Stimulated activated CD8-positive, alpha-beta memory T cell treated with anti-CD3 and anti-CD28 coated beads, Interleukin-4, amount 100 ng/mL, for 1 hour (primary cell): ENCODE measurements at places on chromosomes 3 and 15.
A peak's percentile ranks its signal among the peaks of the same experiment; 100 is the strongest.

- DNase-seq: peak; percentile 38
Observed at GRCh38 chr3:25663869-25664811, 567 bp downstream of the TOP2B start.

DNA sequence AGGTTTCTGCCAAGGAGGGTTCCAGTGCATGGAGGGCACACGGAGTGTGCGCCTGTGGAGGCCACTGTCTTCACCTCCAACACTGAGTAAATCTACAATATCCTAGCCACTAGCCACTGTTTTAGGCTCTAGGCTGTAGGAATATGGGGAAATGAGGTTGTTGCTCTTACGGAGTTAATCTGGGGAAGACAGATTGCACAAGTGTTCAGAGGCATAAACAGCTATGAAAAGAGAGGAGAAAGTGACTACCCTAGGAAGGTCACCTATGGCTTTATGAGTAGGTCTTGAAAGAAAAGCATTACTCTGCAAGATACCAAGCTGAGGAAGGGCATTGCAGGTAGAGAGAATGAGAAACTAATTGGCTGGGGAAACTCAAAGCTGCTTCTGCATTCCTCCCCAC lies 85.7 kb downstream of the CYP19A1 start:
- no peak for DNase-seq

DNA sequence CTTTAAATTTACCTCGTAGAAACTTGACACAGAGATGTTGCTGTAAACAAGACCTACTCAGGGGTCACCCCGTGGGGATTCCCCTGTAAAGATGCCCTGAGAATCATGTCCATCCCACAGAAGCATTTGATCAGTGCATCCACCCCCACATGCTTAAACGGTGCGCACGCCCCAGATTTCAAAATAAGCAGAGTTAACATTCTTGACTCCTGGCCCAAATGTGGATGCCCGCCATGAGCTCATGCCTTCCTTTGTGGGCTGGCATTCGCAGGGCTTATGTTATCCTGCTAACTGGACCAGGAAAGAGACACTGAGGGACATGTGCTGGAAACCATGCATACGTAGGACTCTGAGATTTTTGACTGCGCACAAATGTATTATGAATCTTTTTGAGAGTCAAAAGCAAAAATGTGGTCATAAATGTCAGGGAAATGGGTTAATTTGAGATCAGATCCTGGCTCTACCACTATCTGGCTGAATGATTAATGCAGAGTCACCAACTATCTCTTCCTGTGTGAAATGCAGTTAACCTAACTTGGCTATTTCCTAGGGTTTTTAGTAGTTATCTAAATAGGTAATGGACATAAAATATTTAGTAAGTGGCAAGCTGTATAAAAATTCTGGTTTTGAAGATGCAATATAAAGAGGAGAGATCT lies 9.1 kb upstream of the TP63 start:
- DNase-seq: no peak

GRCh38 chr15:74873756-74874424 lies 725 bp upstream of the SCAMP2 start:
- DNase-seq: no peak

DNA sequence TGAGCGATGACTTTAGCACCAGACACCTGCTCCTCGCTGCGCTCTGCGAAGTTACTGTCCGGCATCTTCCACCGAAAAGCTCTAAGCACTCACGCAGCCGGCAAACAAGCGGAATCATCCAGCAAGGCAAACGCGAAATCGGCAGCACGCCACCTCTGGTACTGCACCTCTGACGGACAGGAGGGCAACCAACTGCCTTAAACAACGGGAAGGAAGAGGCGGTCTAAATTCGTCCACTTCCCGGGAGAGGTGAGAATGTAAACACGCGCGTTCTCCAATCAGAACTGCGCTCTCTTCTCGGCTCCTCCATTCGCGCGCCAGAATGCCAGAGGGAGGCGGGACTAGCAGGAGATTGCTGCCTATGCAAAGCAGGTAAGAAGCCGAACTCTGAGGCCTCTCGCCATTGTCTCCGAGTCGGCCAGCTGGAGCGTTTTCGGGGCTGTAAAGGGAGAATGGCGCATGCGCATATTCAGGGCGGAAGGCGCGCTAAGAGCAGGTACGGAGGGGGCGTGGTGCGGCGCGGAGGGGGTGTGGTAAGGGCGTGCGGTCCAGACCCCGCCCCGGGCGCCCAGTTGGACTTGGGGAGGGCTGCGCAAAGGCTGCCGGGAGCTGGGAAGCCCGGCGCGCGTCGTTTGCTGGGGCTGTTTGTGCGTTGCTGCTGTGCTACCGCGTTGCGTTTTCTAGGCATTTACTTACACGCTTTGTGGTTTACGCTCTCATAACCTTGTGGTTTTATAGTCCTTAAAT lies at the start of the genes BTD and HACL1:
Gene BTD (plus strand): TSS at position 347 of the 747 bp plus-strand sequence. CDS start 33,695 bp downstream, outside the sequence.
Gene HACL1 (minus strand): TSS at position 171 of the 747 bp plus-strand sequence. CDS start 106 bp downstream, at position 65.
- DNase-seq: peak; percentile 96

DNA sequence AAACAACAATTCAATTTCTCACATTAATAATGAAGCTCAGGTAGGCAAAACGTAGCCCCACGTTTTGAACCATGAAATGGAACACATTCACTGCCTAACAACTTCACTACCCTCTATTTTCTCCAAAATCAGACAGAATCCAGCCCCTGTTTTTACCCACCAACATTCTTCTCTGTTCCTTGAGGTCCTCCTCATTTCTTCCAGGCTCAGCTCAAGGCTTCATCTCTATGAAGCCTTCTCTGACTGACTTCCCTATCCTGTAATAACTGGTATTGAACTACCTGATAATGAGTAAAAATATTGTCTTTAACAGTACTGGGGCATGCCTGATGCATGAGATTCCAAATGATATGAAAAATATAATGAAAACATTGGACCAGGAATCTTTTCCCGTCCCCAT lies 2.2 kb downstream of the TFRC start:
- DNase-seq: no peak

- DNase-seq: no peak
Observed at GRCh38 chr3:25173606-25174005, 254.5 kb upstream of the RARB start.

DNA sequence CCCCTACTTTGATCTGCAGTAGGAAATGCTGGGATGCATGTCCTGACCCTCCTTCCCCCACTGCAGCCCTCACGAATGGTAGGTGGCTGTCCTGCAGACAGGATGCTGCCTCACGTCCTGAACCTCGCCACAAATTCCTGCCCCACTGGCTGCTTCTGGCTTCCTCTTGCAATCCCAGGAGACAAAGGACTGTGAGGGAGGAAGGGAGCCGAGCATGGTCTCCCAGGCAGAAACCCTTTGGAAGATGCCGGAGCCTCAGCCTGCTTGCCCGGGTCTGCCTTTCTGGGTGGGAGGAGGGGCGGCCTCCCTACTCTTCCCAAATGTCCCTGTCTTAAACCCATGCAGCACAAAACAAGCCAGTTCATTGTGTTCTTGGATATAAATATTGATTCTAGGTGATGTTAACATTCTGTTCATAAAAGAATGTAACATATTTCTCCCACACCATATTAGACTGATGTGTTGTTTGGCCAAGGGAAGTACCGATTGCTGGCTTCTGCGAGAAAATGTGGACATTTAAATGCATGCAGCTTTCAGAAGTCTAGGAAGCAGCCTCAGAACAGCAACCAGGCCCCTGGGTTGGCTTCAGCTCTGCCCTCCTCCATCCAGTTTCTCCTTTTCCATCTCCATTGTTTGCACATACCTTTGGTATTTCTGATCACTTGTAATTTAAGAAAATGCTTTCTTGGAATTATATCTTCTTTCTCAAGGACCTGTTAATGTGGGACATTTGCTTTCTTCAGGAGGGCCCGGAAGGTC lies 75.3 kb downstream of the HMG20A start:
- DNase-seq: no peak

- no peak for DNase-seq
Observed at GRCh38 chr3:146536681-146537080, 7.7 kb downstream of the PLSCR1 start.

DNA sequence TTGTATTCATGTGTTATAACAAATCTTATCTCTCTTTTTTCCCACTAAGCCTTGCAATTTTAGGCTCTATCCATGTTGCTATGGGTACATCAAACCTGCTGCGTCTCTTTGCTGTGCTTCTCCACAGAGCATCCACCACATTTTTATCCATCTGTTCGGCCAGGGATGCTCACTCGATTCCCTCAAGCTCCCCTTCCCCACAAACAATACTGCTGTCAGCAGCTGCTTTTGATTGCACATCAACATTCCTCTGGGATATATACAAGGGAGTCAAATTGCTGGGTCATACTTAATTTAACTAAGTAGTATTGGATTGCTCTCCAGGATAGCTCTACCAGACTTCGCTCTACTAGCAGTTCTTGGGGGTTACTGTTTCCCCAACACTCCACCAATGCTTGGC lies 36.8 kb downstream of the TMEM108 start:
- no peak for DNase-seq

- DNase-seq: no peak
Observed at GRCh38 chr3:18422972-18423371, 2.2 kb downstream of the SATB1 start.

GRCh38 chr3:40588406-40588805 lies 63.6 kb downstream of the ZNF621 start:
- no peak for DNase-seq

DNA sequence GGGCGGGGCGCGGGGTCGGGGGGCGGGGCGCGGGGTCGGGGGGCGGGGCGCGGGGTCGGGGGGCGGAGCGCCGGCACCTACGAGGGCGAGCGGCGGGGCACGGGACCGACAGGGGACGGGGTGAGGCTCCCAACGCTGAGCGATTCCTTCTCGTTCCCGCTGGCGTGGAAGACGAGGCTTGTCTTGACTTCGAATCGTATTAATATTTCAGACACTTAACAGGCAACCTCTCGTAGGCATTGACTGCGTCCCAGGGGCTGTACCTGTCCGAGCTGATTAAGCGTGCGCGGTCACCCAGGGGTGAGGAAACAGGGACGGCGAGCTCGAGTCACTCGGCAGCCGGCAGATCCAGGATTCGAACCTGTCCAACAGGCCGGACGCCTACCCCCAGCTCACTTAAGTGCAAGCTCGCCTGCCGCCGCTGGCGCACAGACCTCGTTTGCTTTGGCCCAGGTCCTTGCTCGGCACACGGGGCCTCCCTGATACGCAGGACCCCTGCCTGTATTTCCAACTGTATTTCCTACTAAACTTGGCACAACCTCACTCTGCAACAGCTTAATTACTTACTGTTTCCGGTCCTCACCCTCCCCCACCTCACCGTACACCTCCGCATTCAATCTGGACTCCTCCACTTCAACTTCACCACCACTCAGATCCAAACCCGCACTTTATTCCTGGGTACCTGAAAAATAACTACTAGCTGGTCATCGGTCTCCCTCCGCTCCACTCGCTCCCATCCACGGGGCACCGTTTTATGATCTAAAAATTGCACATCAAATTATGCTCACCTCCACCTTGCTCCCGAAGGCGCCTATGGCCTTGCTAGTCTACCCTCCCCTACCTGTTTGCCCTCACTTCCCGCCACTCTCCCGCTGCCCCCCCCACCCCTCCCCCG lies 722 bp upstream of the ZXDC start:
- no peak for DNase-seq

GRCh38 chr3:97970956-97971620 lies 1.1 kb downstream of the RIOX2 start:
- no peak for DNase-seq

GRCh38 chr3:181718987-181719911 lies 7.5 kb downstream of the SOX2 start:
- DNase-seq: no peak

DNA sequence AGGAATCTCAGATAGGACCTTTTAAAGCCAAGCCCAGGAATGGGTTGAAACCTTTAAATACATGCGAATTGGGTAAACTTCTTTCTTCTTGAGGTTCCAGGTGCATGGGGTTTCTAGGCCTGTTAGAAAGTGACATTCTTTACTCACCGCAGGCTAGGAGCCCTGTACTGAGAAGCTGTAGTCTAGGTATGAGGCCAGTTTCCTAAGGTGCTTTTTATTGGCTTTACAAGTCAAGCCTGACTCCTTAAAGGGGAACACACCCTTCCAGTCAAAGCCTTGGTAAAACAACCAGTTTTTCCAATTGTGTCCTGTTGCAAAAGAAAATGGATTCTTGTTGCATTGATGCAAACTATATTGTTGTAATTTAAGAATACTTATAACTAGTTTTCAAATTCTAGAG lies 76.1 kb upstream of the ATP11B start:
- DNase-seq: no peak

DNA sequence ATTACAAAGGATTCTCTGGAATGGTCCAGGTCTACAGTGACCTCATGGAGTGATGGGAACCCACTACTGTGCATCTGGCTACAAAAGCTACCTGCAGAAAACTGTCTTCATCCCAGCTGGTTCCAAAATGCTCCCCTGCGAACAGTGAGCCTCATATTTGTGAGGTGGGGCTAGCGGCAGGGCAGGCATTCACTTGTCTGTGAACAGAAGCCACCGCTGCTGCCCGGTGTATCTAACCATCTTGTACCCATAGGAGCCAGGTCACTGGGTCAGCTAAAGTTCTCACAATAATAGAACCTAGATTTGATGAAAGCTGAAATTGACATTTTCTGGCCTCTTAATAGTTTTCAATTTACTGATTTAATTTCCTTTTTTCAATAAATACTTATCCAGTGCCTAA lies 150.7 kb downstream of the KLF13 start:
- no peak for DNase-seq

- no peak for DNase-seq
Observed at GRCh38 chr3:158568784-158569183, 2.2 kb upstream of the MLF1 start.

GRCh38 chr3:64995857-64996551 lies 308.2 kb upstream of the ADAMTS9 start:
- DNase-seq: no peak

DNA sequence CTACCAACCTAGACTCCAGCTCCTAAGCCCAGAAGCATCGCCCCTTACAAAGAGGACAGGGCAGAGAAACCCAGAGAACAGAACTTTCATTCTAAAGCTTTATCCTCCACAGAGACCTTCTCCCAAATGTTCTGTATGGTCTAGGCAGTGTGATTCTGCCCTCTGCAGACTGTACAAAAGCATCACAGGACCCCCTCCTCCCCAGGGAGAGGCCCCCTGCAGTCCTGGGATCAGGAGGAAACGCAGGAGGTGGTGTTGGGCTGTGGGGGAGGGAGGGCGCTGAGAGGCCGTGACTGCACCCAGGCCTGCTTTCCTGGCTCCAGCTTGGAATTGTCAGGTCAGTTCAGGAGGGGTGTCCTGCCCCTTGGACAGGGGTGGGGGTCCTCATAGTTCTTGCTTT lies 101.3 kb downstream of the DGKG start:
- DNase-seq: no peak

- DNase-seq: no peak
Observed at GRCh38 chr3:72095521-72095920, 310.6 kb upstream of the PROK2 start.

GRCh38 chr3:186784820-186785494 lies 1.6 kb downstream of the EIF4A2 start:
- no peak for DNase-seq

GRCh38 chr15:84749111-84749991 lies 959 bp downstream of the ZNF592 start:
- DNase-seq: no peak

- no peak for DNase-seq
Observed at GRCh38 chr3:146265720-146266119, 14.8 kb upstream of the PLSCR4 start.

DNA sequence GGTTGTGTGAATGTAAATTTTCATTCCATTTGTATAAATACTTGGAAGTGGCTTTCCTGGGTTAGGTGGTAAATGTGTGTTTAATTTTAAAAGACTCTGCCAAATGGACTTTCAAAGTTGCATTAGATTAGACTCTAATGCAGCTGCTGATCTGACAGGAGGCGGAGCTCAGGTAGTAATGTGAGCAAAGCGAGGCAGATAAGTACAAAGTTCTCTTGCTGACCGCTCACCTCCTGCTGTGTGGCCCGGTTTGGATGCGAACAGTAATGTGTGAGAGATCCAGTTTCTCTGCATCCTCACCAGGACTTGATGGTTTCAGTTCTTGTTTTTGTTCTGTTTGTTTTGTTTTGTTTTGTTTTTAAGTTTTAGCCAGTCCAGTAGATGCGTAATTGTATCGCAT lies 34.9 kb upstream of the GABRA5 start:
- DNase-seq: no peak
